ENCODE measurements at places on chromosomes 6 and 20.

DNA sequence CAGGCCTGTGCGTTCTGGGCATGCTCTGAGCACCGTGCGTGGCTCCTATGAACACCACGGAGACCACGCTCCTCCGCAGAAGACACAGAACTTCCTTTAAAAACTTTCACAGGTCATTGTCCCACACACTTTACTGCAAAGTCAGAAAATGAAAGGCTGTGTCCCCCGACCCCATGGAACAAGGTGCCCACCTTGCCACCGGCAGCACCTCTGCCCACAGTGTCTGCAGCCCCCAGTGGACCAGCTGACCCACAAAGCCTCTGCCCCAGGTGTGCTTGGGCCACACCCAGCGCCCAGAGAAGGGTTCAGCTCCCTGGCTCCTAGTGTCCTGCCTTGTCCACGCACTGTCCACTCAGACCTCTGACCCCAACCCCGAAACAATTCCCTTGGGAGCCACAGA lies 8.7 kb downstream of the TAF4 start:
- no peak for DNase-seq

GRCh38 chr6:7252390-7252789 lies 60.6 kb downstream of the SSR1 start:
- no peak for DNase-seq

GRCh38 chr20:370151-370600 lies 10.4 kb upstream of the TRIB3 start:
- DNase-seq, result peak; percentile 71

GRCh38 chr6:129317931-129318820 lies 391.8 kb downstream of the ARHGAP18 start:
- peak; percentile 48 for DNase-seq

DNA sequence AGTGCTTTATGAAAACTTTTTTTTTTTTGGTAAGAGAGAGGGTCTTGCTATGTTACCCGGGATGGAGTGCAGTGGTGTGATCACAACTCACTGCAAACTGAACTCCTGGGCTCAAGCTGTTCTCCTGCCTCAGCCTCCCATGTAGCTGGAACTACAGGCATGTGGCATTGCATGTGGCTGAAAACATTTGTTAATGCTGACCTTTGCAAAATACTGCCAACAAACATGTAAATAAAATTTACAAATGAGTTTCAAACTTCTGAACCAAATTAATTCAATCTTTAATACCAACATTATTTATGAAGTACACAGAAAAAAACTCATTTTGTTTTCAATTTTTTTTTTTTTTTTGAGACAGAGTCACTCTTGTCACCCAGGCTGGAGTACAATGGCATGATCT lies 26.1 kb upstream of the ZBTB2 start:
- DNase-seq, result no peak
